ENCODE measurements at places on chromosomes 3 and 15.

GRCh38 chr15:56892659-56893363 is 25.6 kb upstream of the TCF12 start:
- DNase-seq, result no peak

GRCh38 chr3:169879845-169880575 is 10.3 kb upstream of the LRRC31 start:
- DNase-seq, result no peak

GRCh38 chr3:9730657-9731205 is 804 bp upstream of the BRPF1 start:
- DNase-seq, result no peak

DNA sequence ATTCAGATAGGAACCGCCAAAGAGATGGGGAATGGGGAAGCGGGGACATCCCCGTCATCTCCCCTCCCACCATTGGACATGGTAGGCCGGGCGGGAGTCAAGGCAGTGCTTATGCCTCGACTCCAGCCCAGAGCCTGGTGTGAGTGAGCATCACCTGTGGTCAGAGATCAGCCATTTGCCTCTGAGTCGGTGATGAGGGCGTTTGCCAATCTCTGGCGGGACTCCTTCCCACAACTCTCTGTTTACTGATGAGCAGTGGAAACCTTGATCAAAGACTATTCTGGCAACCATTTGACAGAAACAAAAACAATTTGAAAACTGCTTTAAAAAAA is 63.9 kb upstream of the HES1 start:
- DNase-seq, result no peak

DNA sequence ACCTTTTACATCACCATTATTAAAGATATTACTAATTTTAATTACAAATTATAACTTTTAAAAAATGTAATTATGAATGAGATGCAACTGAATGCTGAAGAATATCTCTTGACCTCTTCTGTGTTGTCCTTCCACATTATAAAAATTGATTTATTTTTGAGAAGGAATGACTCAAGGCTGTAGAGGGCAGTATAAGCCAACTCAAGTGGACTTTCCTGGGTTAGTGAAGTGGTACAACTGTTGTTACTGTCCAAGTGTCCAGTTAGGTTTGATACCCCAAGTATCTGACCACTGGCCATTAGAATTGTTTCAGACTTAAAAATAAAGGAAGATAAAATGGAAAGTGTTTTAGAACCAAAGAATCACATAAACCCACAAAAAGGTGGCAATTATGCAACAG is 51.9 kb downstream of the BBX start:
- DNase-seq, result peak; percentile 51

DNA sequence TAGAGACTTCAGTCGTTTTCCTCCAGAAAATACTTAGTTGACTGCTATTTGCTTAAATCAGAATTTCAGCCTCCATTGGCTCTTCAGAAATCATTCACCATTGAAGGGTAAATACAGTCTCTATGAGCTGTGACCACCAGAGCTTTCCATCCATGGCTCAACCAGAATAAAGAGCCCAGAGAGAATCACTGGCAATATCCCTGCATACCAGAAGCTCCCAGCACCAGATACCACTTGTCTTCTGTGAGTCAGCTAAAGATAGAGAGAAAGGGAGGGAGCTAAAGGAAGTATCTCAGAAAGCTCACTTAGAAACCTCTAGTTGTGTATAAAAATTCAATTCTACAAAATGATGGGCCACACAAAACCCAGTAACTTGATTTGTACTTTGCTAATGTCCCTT is 115.2 kb upstream of the TMCO5A start:
- DNase-seq, result peak; percentile 62

DNA sequence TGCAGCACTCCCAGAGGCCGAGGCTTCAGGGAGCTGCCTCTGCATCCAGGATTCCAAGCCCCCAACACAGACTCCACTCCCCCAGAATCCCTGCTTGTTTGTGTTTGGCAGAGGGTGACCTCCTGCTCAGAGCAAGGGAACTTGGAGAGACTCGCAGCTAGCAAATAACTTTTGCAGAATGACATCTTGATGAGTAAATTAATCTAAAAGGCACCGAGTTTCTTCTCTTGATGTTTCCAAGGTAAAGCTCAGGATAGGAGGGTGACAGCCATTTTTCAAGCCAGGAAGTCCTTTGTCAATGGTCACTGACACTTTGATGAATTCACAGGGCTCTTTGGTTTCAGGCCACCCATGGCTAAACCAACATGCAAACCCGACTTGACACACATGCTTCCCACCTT is 523.0 kb downstream of the NTRK3 start:
- no peak for DNase-seq

GRCh38 chr3:13633176-13633575 is 84.3 kb downstream of the FBLN2 start:
- DNase-seq, result no peak

DNA sequence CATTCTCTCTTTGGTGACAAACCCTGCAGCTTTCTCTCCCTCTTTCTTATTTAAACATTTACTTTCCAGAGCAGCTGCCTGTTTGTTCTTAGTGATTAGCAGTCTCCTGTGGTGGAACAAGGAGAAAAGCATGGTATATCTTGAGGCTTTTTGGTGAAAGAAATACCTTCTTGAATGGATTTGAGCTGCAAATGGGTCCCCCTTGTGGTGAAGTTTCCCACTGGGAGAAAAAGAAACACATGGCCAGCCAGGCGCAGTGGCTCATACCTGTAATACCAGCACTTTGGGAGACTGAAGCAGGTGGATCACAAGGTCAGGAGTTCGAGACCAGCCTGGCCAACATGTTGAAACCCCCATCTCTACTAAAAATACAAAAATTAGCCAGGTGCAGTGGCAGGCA is 48.3 kb upstream of the ACP3 start:
- DNase-seq, result peak; percentile 35

DNA sequence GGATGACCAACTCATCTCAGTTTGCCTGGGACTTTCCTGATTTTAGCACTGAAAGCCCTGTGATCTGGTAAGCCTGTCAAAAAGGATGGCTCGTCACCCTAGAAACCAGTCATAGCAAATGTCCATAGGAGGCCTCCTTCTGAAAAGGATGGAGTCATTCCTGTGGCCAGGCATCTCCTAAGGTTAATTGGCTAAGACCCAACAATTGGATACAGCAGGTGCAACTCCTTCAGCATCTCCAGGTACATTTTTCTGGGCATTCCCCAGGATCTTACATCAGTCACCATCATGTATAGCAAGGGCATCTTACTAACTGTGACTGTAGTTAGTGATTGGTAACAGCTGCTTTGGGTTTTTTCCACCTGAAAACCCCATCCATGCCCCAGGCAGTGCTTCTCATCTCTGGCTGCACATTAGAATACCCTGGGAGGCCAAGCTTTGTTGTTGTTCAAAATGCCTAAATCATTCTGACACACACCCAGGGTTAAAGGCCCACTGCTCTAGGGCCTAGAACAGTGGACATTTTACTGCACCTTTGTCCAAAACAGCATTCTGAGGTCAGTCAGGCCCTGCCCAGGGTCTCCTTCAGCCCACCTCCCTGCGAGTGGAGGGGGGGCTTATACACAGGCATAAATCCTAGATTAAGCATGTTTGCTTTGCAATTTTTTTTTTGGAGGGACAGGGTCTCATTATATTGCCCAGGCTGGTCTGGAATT is 28.3 kb upstream of the GALNT15 start:
- no peak for DNase-seq

DNA sequence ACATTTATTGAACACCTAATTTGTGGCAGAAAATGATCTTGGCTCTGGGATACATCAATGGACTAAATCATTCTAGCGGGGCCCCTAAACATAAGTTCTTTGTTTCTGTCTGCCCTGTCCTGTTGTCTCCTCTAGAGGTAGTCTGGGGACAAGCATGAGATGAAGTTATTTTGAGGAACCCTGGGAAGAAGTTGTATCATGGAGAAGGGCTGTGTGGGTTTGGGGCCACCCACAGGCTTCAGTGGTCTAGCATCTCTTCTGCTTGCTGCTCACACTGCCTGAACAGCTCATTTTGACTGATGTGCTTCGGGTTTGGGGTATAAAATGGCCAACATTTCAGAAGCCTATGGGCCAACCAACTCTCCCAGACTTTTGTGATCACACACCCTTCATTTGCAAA is 50.3 kb upstream of the OSBPL11 start:
- no peak for DNase-seq

DNA sequence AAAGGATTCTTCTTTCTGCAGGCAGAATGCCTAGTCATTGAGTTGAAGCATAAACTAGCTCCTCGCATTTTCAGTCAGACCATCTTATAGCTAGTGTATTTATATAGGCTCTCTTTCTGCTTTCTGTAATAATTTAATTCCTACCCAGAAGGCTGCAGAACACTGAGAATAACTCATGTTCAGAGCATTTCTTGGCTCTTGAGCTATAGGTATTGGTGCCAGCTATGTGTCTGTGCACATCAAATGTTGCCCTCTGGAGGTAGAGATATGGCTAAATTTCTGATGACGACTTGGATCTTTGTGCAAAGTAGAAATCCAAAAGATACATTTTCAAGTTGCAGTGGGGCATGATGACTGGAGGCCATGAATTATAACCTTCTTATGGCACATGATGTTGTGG is 336.2 kb upstream of the TPM1 start:
- no peak for DNase-seq

DNA sequence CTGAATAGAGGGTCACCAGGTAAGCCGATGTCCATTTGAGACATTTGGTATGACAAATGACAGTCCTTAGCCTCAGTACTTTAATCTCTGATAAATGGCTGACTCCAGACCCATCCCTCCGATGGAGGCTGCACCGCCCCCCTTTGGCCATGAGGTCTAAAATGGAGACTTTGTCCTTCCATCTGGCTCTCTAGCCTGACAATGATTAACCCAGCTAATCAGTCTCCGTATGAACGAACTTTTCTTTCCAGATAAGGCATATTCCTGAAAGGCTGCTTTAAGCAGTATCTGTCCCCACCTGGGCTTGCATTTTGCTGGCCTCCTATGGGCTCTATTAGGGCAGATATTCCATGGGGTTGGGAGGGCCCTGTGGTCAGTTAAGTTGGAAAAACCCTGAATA is 10.8 kb upstream of the MYZAP start:
- no peak for DNase-seq

DNA sequence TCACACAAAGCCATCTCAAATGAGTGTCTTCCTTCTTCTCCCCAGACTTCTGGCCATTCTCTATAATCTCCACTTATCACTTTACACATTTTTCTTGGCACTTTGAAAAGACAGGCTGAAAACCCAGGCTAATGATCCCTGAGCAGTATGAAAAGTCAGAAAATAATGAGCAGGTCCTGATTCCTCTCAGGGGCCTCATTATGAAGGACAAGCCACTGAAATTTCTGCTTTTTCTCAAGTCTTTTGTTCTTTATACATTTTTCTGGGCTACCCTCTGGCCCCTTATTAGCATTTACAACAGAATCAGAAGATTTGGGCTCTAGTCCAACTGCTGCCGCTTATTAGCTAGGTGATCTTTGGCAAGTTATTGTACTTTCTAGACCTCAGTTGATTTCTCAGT is 9.5 kb upstream of the ST6GAL1 start:
- DNase-seq, result no peak

Measured in IMR-90 (cell line).